ENCODE measurements at places on chromosomes 13 and 19.

GRCh38 chr19:12092065-12092867 lies 27.7 kb downstream of the ZNF844 start:
- DNase-seq: peak; percentile 15

GRCh38 chr13:47094734-47095434 lies 198.0 kb upstream of the HTR2A start:
- no peak for DNase-seq

- DNase-seq: no peak
Observed at GRCh38 chr13:30984620-30985019, 52.2 kb downstream of the TEX26 start.

DNA sequence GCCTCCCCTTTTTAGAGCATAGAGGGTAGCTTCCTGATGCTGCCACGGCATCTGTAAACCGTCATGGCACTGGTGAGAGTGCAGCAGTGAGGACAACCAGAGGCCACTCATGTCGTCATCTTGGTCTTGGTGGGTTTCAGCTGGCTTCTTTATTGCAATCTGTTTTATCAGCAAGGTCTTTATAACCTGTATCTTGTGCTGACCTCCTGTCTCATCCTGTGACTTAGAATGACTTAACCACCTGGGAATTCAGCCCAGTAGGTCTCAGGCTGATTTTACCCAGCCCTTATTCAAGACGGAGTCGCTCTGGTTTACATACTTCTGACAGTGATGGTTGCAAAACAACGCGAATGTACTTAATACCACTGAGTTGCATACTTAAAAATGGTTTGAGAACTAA lies 14.4 kb upstream of the FBN3 start:
- DNase-seq: no peak

GRCh38 chr19:44811122-44811419 lies 2.2 kb downstream of the BCAM start:
- DNase-seq: no peak

GRCh38 chr19:43721469-43722048 lies 5.7 kb downstream of the IRGC start:
- no peak for DNase-seq

GRCh38 chr13:25231517-25231916 lies 55.8 kb downstream of the MTMR6 start:
- no peak for DNase-seq

- DNase-seq: peak; percentile 45
Observed at GRCh38 chr19:54448040-54448773, 792 bp upstream of the LENG8 start.
